ENCODE measurements at places on chromosomes 7 and 10.

GRCh38 chr10:85873063-85873462 lies 493.5 kb downstream of the GRID1 start:
- DNase-seq = no peak

- DNase-seq = no peak
These were observed 181.3 kb downstream of the PFKFB3 start for GRCh38 chr10:6384031-6384430.

DNA sequence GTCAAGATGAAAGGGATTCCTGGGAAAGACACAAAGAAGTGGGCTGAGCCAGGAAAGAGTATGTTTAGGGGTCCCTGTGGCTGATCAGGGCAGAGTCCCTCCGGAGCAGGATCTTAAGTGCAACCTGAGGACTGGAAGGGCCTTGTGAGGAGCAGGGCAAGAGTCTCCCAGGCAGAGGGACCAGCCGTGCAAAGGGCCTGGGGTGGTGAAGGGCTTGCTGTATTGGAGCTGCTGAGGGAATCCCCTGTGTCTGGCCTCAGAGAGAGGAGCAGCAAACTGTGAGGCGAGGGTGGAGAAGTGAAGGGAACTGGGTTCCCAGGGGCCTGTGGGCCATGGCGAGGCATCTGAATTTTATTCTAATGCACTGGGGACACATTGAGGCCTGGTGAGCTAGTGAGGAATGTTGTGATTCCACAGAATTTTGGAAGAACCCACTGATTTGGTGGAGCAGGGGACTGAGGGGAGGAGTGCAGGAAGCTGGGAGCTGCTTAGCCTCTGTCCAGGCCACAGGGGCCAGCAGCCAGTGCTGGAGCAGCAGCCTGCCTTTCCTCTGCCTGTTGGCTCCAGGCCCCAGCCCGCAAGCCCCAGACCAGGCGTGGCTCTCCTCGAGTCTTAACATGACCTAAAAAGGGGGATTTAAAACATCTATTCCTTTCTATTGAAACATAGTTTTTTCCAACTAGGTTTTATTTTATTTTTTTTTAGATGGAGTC lies 138.4 kb upstream of the IGFBP3 start:
- DNase-seq = no peak

- DNase-seq = no peak
These were observed 30.1 kb downstream of the ZNF277 start for GRCh38 chr7:112236597-112236996.
